Testis (tissue), 5 donors: ENCODE measurements at places on chromosomes 7 and 10.

DNA sequence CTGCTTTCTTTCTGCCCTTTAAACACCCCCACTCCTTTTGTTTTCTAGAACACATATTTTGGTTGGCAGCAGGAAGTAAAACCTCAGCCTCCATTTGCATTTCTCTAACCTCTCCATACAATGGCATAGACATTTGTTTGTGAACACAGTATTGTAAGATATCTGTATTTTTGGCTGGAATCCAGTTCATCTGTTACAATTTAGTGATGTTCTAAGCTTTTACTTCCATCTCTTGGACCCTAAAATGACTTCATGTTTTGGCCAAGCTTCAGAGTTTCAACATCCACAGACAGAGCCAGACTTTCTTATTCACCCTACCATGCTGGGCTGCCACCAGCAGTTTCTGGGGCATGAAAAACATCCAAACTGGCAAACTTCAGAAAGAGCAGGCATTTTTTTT lies 21.1 kb upstream of the AUTS2 start:
- no peak for DNase-seq

DNA sequence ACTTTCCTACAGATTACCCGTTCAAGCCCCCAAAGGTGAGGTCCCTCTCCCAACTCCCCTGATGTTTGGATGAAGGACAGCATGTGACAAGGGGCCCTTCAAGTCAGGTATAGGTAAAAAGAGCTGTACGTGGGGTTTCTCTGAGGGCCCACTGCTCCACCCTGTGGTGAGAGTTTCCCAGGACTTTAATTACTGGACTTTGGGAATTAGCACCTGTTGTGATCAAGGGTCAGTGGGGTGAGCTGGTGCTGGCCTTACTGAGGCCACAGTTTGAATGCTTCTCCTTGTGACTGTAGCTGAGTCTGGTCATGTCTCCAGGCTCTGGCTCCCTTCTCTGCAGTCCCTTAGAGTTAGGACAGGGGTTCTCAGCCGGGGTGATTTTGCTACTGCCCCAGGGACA lies 16.8 kb downstream of the UBE2D4 start:
- DNase-seq, result no peak

DNA sequence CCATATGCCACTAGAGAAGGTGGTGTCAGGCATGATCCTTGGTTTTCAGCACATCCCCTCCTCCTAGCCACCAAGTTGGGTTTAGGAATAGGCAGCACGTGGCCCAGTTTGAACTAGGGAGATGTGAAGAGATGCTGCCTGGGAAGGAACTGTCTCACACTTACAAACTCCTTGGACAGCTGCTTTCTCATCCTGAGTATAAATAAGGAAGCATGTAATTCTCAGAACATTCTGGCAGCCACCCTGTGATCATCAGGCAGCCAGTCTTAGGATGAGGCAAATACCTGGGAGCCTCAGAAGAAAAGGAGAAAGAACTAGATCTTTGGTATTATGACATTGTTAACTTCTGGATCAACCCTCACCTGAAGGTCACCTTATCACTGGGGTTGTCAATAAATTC lies 21.3 kb upstream of the XPNPEP1 start:
- DNase-seq, result no peak

DNA sequence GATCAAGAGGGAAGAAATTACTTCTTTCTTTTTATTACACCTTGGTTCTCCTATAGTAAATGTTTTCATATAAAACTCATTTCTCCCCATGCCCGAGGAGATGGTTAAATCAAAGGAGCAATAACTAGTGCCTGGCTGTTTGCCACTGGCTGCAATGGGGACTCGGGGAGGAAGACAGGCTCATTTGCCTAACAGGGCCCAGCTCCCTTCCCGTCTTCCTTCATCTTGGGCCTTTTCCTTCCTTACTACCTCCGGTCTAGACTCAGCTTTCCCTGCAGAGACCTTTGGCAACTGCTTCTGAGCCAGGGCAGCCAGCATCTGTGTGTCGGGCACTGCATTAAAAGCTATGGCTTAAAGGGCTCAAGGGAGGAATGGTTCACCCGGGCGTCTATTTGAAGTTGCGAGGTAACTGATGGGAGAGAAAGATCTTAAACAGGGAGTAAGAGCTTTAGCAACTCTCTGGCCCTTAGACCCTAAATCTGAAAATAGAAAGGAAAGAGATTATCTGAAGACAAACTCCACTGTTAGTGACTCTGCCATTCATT lies 63.5 kb downstream of the CALD1 start:
- no peak for DNase-seq

DNA sequence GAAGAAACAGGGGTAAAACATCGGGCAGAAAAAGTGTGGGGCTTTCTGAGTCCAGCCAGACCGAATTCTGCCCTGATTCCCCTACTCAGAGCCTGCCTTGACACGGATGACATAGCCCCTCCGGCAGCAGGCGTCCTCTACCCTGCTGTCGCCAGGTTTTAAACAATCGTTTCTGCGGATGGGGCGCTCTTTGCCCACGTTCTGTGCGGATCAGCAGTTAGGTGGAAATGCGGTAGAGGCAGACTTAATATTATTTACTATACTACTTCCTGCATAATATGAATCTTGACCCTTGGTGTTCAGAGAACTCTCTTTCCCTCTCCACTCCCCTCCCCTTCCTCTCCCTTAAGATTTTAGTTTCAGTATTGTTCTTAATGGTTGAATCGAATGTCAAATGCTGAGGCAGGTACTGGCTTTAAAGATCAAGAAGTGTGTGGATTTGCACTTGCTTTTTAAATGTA lies 2.4 kb downstream of the GATA3 start:
- DNase-seq, result no peak

DNA sequence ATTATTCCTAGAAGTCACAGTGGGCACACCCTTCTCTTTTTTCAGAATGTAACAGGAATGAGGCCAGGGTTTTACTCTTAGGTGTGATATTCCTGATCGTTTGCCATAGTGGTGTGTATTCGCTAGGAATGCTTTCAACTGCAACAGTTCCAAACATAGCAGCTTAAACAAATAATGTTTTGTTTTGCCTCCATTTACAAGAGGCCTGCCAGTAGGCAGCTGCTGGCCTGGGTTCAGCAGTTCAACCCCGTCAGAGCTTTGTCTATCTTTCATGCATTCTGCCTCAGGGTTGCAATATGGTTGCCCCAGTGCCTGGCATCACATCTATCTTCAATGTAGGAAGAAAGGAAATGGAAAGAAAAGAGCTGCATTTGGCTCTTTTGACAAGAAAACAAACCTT lies 21.7 kb upstream of the RET start:
- no peak for DNase-seq

GRCh38 chr7:19295376-19295775 lies 150.2 kb upstream of the FERD3L start:
- DNase-seq, result no peak

- DNase-seq, result no peak
These were observed 345.9 kb downstream of the KIF20B start for GRCh38 chr10:90047243-90047729.

DNA sequence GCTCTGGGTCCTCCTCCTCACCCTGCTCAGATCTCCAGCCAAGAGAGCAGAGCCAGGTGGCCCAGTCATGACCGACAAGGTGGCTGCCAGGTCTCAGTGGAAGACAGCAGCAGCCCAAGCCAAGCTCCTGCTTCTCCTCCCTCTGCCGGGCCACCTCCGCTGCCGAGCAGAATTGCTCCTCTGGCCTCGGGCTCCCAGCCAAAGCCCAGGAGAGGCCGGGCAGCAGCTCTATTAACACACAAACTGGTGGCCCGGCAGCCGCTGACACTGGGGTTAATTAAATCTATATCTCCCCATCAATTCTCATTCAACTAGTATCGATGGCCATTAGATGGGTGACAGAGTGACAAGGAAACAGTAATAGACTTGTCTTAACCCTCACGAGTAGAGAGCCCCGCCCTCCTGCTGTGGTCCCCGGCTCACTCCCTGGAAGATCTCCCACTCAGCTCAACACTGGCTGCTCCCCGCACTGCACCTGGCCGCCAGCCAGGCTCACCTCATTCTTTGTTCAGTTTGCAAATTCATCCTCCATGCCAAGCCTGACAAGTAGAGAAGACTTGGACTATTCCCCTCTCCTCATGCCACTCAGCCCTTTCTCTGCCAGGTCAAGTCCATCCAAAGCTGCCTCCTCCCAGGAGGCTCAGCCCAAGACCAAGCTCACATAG lies 74.1 kb upstream of the UNC5B start:
- no peak for DNase-seq

DNA sequence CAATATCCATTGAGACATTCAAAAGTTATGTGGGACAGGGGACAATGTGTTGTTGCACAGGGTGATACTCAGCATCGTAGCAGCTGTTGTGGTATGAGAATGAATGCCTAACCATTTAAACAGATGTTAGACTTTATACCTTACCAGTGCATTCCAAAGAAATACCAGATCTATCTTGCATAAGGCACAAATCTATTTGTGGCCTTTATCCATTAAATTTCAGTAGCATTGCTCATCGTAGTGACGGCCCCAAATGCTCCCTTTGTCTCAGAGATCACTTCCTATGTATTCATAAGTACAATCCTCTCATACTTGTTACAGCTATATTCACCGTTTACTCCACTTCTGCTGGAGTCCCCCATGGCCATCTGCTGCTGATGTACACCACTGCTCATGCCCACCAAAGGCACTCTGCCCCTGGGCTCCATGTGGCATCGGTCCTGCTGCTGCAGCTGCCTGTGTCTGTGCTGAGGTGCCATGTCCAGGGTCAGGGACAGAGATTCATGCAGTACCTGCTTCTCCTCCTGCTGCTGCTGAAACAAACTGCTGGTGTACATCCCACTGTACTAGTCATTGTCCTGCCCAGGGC lies 96.3 kb downstream of the CPED1 start:
- no peak for DNase-seq
